ENCODE measurements at places on chromosomes 5 and 9.

GRCh38 chr5:180082633-180083420, 11.3 kb upstream of the RNF130 start:
- DNase-seq: no peak

DNA sequence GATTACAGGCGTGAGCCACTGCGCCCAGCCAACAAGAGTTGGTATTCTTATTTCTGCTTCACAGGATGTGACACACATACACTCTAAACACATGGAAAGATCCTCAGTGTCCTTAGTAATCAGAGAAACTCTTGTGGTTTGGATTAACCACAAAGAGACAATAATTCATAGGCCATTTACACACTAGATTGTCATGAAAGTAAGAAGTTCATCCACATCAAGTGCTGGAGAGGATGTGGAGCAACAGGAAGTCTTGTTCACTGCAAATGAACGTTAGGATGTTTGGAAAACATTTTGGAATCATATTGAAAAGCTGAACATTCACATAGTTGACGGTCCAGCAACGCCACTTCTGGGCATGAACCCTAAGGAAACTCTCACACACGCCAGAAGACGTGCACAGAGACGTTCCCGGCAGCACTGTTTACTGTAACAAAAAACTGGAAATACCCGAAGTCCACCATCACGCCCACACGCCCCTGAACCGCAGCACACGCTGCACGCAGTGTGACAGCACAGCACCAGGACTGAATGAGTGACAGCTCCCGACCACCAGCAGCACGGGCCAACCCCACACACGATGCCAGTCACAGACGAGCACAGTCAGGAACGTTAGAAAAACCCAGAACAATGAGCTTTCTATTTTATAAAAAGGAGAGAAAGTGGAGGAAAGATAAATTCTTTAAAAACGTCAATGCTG, 87.6 kb downstream of the COL23A1 start:
- DNase-seq: no peak

GRCh38 chr9:81989700-81990099, 1.1 kb downstream of the SPATA31D1 start:
- DNase-seq: no peak

DNA sequence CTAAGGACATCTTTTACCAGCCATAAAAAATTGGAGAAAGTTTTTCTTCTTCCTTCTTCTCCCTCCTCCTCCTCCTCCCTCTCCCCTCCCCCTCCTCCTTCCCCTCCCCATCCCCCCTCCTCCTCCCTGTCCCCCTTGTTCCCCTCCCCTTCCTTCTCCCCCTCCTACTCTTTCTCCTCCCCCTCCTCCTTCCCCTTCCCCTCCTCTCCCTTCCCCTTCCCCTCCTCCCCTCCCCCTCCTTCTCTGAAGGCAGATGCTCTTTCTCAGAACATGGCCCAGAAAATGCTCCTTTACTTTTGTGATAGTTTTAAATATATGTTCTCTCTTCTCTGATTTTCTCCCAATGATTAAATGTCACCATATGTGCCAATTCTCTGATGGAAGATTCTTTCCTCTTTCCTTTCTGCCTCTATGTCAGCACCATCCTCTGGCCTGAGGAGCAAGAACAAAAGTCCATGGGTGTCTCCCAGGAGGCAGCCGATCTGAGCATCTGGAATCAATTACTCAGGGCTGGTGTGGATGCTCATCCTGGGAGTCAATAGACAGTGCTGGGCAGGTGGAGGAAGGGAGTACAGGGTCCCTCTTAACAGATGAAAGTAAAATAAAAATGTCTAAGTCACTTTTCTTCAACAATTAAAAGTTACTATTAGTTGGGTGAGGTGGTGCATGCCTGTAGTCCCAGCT, 63.0 kb upstream of the GNA14 start:
- peak; percentile 41 for DNase-seq

DNA sequence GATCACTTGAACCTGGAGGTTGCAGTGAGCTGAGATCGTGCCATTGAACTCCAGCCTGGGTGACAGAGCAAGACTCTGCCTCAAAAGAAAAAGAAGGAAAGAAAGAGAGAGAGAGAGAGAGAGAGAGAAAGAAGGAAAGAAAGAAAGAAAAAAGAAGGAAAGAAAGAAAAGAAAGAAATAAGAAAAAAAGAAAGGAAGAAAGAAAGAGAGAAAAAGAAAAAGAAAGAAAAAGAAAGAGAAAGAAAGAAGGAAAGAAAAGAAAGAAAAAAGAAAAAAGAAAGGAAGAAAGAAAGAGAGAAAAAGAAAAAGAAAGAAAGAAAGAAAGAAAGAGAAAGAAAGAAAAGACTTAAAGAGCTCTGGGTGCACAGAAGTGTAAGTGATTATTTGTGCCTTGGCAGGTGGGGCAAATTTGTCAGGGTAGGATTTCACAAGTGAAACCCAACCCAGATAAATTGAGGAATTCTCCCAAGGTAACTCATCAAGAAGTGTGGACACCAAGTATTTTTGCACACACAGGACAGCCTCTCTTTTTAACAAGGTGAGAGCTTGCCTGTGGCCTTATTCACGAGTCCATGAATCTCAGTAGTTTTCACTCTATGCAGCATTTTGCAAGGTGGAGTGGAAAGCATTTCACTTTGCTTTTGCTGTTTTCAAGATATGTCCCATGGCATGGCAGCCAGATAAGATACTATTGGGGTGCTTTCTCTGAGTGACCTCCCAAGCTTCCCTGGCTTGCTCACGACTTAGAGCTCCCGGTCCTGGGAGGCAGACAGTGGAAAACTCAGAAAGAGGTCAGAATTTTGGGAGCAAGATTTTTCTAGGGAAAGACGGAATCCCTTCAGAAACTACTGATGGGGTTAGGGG, 57.8 kb downstream of the C9orf153 start:
- DNase-seq: peak; percentile 3

- peak; percentile 86 for DNase-seq
Measured at GRCh38 chr9:91771027-91771426, 179.0 kb downstream of the ROR2 start.

GRCh38 chr5:111932199-111932598, 175.2 kb upstream of the NREP start:
- DNase-seq: peak; percentile 45

- DNase-seq: peak; percentile 76
Measured at GRCh38 chr5:119397518-119398380, 41.9 kb downstream of the TNFAIP8 start.

All from EH (cell line).